ENCODE measurements at places on chromosomes 12 and 14.

GRCh38 chr12:53380794-53381730, 1.1 kb downstream of the SP1 start:
- no peak for DNase-seq

DNA sequence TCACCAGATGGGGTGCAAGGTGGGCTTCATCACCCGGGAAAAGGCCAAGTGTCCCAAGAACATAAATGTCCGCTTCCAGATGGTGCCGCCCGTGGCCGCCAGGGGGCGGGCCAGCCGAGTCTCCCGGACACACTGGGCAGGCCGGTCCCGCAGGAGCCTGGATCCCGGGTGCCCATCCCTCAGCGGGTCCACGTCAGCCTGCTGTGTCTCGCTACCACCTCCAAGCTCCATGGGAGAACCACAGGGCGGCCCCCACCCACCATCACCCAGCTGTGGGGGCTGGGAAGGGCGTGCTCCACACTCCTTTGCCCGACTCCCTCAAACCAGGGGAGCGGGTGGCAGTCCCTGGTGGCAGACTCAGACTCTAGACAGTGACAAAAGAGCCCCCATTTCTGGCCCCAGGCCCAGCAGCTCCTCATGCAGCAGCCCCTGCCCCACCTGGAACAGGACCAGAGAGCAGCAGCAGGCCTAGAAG, 22.0 kb upstream of the NUDT14 start:
- DNase-seq: peak; percentile 92

GRCh38 chr12:43316520-43316919, 235.5 kb downstream of the ADAMTS20 start:
- no peak for DNase-seq

DNA sequence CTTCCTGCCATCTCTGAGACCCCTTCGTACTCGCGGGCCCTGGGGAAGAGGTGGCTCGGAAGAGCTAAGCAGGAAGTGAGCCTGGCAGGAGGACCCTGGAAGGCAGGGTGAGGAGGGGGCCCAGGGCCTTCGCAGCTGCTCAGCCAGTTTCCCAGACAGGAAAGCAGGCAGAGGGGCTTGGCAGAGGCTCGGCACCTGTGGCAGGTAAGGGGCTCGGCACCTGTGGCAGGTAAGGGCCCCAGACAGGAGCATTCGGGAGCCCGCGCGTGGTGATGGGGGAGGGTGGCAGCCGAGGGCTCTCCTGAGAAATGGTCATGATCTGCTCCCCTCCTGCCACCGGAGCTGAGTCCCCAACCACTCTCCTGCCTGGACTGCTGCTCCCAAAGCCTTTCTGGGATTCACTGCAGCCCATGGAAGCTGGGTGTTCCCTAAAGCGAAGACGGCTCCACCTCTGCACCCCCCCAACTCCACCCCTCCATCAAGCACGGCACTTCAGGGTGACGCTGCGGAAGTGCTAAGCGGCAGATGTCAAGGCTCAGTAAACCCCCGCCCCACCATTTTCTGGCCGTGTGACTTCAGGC, 63.2 kb downstream of the PRIMA1 start:
- DNase-seq: no peak

DNA sequence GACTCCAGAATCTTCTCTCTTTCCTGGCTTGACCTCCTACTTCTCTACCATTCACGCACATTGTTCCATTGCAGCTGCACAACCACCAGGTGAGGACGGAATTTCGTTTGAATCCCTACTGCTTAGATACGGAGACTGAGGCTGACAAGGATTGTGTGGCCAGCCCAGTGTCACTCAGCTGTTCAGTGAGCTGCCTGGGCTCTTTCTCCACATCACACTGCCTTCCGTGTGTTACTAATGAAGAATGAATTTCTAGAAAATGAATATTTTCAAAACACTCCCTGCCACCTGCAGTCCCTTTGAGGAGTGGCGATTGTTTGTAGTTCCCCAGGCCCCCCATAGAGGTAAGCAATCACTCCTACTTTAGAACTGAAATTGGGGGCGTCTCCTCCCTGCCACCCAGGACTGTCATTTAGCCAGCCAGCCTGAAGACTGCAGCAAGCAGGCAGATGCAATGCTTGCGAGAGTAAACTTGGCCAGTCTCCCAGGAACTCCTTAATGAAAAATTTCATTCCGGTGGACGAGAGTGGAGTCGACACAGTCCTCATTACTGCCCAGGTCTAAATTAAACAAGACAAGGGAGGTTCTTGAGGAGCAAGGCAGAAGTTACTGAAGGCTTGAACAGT, 239.7 kb downstream of the SLC41A2 start:
- DNase-seq: peak; percentile 48

- peak; percentile 97 for DNase-seq
Observed at GRCh38 chr12:68610370-68611093, at the start of gene RAP1B. Gene RAP1B, plus strand, starts transcription at chr12:68610899. Its CDS starts 37,826 bp downstream, at chr12:68648725.

DNA sequence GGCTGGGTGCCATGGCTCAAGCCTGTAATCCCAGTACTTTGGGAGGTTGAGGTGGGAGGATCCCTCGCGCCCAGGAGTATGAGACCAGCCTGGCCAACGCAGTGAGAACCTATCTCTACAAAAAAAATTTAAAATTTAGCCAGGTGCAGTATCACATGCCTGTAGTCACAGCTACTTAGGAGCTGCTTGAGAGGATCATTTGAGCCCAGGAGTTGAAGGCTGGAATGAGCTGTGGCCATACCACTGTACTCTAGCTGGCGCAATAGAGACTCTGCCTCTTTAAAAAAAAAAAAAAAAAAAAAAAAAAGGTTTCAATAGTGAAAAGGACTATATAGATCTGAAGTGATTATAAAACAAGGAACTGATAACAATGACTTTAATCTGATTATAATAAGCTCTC, 13.5 kb downstream of the PSMA3 start:
- DNase-seq: no peak

- no peak for DNase-seq
Observed at GRCh38 chr12:80170915-80171314, 71.6 kb downstream of the OTOGL start.

DNA sequence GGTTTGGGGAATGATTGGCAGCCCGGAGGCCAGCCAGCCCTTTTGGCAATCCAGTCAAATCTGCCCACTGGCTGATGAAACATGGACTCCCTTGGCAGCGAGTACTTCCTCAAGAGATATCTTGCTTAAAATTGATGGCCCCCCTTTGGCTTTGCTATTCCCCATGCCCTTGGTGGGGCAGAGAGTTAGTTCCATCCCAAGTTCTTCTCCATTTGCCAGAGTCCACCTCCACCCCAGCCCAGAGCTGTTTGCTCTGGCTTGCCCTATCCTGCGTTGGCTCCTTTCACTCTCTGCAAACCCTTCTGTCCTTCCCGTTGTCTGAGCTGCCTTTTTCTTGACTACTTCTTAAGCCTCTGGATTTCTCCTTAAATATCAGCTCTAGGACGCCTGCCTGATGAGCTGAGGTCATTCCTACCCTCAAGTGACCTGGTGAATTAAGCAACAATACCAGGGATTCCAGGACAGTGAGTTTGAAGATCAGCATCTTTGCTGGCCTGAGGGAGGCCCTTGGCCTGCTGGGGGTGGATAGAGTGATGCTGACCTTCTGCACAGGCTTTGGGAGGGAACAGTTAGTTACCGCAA, 212.0 kb downstream of the CACNA1C start:
- DNase-seq: peak; percentile 88

GRCh38 chr12:63792338-63792737, 12.6 kb downstream of the RXYLT1 start:
- no peak for DNase-seq

GRCh38 chr12:96136161-96136560, 58.0 kb upstream of the ELK3 start:
- DNase-seq: peak; percentile 49

DNA sequence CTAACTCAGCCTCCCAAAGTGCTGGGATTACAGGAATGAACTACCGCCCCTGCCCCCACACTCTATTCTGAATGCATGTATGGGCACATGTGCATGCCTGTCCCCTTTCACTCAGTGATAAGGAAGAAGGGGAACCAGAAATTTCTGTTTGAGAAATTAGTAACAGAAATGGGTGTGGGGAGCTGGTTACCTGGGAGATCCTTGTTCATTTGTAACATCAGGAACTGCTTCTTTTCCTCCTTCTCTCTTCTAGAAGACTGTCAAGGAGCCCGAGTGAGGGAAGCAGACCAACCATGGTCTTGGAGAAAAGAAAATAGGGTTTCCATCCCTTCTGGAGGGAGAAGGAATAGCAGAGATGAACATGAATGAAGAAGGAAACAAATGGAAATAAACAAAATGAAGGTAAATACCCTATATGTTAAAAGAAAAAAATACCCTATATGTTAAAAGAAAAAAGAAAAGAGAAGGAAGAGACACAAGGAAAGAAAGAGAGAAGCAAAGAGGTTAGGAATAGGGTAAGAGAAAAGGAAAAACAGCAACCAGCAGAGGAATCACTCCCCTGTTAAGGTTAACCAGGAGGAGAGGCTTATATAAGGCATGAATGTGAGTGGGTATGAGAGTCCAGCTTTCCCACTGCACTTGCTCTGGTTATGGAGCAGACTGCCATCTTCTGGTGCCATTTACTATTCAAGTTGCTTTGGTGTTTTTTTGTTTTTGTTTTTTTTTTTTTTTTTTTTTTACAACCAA, 3.3 kb downstream of the PPP1R3E start:
- peak; percentile 25 for DNase-seq

GRCh38 chr14:21712036-21712435, 38.4 kb upstream of the OR4E1 start:
- no peak for DNase-seq

DNA sequence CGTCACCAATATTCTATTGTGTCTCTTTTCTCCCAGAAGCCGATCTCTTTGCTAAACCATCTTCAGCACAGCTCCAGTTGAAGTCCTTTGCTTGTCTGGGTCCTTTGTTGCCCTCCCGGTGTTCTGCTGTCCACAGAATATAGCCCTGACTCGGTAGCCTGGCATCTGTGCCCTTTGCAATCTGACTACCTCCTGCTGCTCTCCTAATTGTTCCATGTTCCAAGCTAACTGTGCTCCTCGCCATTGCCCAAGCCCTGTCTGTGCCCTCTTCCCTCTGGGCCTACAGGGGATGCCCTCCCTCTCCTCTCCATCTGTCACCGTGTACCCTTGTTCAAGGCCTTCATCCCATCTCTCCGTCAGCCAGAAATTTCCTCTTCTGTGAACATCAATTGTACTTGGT, 306.3 kb downstream of the APAF1 start:
- DNase-seq: no peak

DNA sequence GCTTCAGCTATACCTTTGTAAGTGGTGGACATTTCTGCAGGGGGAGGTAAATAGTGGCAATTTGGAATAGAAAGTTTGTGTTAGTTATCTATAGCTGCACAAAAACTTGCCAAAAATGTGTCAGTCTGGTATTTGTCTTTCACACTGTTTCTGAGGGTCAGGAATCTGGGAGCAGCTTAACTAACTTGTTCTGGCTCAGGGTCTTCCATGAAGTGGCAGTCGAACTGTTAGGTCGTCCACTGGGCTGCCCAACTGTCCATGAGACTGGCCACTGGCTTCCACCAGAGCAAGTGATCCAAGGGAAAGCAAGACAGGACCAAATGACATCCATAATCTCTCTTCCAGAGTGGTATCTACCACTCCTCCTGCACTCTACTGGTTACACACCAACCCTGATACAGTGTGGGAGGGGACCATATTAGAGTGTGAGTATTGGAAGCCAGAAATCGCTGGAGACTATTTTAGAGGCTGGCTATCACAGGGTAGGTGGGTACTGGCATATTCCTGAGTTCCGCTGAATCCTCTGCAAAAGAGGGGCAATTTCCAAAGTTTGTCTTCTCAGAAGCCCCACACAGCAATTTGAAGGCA, 60.9 kb downstream of the DYRK2 start:
- no peak for DNase-seq

DNA sequence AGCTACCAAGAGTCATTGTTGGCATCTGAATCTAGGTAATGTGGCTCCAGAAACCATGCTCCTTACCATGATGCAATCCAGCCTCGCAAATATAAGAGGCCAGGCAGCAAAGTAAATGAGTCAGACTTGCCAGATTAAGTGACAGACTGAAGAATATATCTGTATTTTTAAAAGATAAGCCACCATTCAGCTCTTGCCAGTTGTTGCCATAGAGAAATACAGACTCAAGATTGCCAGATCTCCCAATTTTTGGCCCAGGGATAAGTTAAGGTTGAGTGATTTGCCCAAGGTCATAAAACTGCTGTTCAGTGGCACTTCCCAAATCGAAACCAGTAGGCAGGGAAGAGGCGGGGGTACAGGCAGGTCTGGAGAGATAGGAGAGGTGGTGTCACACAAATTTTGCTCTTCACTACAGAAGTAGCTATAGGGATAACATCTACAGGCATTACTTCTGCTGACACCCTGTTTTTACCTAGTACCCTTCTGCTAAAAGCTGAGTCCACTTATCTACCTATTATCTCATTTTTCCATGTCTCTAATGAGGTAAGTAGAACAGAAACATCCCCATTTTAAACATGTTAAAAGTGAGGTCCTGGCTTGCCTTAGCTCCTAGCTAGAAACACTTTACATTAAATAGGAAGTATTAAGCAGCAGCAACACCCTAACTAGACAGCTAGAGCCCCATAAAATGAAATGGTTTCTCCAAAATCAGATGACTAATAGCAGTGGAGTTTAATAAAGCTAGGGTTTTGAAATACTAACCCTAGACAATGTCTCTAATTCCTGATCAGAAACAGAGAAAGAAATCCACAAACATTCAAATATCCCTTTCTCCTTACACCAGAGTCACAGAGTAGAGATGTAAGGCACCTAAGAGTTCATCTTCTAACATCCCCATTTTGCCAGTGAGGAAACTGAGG, 19.5 kb downstream of the DCAF5 start:
- peak; percentile 23 for DNase-seq

DNA sequence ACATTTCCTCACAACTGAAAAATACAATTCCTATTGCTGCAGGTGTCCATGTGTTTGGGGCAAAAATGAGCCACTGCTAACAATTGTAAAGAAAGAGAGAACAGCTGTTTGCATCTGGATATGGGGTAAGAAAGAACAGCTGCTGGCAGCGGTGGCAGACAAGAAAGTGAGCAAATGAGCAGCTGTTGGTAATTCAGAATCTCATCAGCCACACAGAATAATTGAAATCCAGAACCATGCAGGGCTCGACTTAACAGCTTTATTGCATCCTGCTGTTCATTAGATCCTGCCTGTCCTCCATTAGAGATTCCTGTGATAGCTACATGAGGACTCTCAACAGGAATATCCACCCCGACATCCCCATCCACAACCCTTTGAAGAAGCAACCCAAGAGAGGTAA, 62.5 kb upstream of the TSPAN8 start:
- no peak for DNase-seq

- no peak for DNase-seq
Observed at GRCh38 chr14:69701291-69701690, 65.7 kb upstream of the SRSF5 start.

DNA sequence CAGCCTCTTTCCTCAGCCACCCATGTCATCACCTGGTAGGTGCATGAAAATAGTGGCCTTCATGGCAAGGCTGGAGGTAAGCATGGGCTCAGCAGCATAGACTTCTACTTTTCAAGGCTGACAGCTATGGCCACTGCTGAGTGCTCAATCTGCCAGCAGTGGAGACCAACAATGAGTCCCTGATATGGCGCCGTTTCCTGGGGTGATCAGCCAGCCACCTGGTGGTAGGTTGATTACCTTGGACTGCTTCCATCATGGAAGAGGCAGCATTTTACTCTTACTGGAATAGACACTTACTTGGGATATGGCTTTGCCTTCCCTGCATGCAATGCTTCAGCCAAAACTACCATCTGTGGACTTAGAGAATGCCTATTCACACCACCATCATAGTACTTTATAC, 39.5 kb upstream of the USP44 start:
- DNase-seq: no peak

GRCh38 chr12:89648211-89648930, 60.3 kb downstream of the ATP2B1 start:
- no peak for DNase-seq

Data from AG08396 (cell line).